Panc1 (cell line): ENCODE measurements at places on chromosomes 2 and 18.
A peak's percentile ranks its signal among the peaks of the same experiment; 100 is the strongest.

DNA sequence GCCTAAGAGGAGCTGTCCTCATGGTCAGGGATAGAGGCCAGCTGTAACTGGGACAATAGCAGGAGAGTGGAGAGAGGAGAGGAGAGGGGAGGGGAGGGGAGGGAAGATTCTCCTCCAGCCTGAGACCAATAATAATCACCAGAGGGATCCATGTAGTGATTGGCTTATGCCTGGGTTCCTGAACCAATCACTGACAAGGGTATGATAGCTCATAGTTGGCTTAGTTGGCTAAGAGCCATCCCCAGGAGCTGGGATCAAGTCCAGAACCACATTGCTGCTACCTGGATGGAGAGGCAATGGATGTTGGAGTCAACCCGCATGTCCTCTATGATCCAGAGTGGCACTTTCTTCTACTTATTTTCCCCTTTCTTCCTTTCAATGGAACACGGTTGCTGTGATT, 7.7 kb upstream of the ST8SIA5 start:
- H3K4me3 ChIP-seq = no peak overlapping the region
- no peaks in the 10 kb centered on the region for H3K27me3 ChIP-seq
- DNase-seq = no peak
- H3K27ac ChIP-seq = no peak overlapping the region
- H3K4me1 ChIP-seq = no peaks in the 10 kb centered on the region
- H3K36me3 ChIP-seq = no peaks in the 10 kb centered on the region

GRCh38 chr2:182867426-182868053, 1.1 kb upstream of the FRZB start:
- peaks cover 4% of the 10 kb centered on the region; the same call in 1 of the 2 replicates for H3K4me1 ChIP-seq
- no peaks in the 10 kb centered on the region for H3K36me3 ChIP-seq
- H3K27ac ChIP-seq = no peak overlapping the region
- peaks cover 3% of the 10 kb centered on the region; the same call in 1 of the 2 replicates for H3K27me3 ChIP-seq

DNA sequence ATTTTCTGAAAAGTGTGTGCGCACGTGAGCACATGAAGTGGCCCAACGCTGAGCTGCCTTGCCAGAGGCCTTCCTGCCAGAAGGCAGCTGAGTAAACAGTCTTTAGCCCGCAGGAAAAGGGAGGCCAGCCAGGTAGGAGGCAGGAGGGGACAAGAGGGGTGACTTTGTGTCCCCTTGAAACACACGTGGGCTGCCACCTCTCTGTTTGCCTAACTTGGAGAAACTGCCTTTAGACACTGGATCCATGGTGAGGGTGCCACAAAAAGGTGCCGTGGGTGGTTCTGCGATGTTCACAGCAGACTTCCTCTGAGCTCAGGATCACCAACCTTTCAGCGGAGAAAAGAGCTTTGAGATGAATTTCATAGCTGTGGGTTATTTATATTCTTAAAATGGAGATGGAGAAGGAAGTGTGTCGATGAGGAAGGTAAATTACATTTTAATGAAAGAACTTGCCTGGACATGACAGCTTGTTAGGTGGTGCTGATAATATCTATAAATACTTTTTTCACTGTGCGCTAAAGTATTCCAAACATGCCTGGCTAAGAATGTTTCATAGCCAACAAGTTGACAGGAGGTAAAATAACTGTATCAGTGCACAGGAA, 36.6 kb upstream of the ASB1 start:
- H3K27ac ChIP-seq = no peak overlapping the region
- H3K27me3 ChIP-seq = no peaks in the 10 kb centered on the region
- DNase-seq = no peak
- H3K4me1 ChIP-seq = peaks cover 5% of the 10 kb centered on the region; the same call in 1 of the 2 replicates

DNA sequence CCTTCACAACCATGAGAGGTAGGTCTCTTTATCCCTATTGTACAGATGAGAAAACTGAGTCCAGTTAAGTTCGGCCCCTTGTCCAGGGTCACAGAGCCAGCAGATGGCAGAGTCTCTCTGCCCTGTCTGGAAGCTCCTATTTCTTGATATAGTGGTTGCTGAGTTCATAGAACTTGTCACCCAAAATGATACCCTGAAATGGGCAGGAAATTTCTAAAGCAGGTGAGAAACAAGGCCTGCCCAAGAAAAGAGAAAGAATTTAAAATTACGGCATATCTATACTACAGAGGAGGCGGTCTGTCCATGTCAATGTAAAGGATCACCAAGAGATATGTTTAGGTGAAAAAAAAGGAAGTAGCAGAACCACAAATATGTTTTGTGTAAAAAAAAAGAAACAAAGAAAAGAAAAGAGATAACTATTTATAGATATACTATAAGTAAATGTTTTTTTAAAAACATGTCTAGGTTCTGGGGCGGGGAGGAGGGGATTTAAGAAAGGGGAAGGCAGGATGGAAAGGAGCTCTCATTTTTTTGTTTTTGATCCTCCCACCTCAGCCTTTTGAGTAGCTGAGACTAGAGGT, 39.8 kb downstream of the MYO7B start:
- H3K27ac ChIP-seq = no peak overlapping the region
- H3K27me3 ChIP-seq = no peaks in the 10 kb centered on the region
- no peak for DNase-seq
- no peak overlapping the region for H3K4me3 ChIP-seq
- H3K4me1 ChIP-seq = no peaks in the 10 kb centered on the region

DNA sequence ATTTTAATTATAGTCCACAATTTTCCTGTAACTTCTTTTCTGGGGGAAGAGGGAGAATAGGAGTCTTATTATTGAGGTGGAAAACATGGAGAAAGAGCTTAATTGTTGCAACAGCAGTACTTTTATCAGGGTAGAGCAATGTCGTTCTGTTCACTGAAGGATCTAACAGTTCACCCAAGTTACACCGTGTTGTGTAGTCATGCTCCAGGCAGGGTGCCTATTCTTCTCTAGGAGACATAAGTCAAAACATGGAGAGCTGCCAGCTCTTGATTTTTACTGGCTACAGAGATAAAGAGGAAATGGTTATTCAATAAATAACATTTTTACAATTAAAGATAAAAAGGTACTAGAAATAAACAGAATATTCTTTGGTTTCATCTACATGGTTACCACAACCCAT, 594.3 kb upstream of the NETO1 start:
- no peaks in the 10 kb centered on the region for H3K36me3 ChIP-seq
- H3K4me1 ChIP-seq = no peaks in the 10 kb centered on the region
- DNase-seq = no peak

DNA sequence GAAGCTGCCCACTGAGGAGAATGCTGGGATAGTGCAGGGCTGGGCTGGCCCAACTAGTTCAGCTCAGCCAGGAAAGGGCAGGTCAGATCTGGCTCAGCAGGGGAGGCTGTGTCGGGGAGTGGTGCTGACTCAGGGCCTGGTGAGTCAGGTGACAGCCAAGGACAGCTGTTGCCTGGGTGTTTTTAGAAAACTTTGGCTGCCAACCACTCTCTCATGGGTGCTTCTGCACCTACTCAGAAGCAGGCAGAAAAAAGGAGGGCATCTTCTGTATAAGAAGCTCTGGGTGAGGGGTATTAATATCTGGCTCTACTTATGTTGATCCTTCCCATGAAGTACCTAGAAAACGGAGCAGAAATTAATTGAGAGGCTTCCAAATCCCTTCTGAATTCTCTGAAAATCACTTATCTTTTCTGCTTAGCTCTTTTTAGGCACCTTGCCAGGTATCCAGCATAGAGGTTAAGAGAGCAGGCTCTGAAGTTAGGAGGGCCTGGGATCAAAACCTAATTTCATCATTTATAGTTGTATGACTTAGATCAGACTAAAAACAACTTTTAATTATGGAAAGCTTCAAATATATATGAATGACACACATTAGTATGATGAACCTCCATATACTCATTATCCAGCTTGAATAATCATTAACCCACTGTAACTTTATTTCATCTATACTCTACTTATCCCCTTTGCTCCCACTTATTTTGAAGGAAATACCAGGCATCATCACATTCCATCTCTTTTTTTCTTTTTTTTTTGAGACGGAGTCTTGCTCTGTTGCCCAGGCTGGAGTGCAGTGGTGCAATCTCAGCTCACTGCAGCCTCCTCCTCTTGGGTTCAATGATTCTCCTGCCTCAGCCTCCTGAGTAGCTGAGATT, 15.5 kb upstream of the RAB10 start:
- no peaks in the 10 kb centered on the region for H3K27me3 ChIP-seq
- H3K27ac ChIP-seq = peak overlapping the region; percentile 57
- DNase-seq = peak; percentile 83
- H3K4me3 ChIP-seq = no peak overlapping the region
- no peaks in the 10 kb centered on the region for H3K36me3 ChIP-seq

DNA sequence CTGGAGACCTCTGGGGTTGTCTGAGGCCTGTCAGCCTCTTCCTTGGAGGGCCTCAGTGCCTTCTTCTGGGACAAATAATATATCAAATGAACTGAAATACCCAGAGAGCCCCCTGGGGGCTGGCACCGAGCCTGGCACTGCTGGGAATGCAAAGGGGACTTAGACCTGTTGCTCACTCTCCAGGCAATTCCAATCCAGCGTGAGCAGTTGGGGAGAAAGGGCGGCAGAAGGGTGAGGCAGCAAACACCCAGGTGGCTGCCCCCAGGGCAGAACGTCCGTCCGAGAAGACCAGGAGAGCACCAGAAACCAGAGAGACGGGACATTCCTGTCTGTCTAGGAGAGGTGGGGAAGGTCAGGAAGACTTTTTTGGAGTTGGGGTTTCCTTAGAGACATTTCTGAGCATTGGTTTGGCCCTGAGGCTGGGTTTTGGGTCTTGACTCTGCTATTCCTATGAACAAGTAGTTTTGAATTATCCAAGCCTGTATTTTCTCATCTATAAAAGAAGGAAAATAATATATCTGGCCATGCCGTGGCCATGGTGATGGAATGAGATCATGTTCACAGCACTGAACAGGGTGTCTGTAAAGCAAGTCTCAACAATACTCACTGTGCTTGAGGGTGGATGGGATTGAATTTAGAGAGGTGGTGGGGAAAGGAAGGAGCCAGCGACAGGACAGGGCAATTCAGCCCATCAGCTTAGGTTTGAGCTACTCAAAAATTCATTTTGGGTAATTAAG, 44.3 kb upstream of the ZBTB7C start:
- no peaks in the 10 kb centered on the region for H3K4me1 ChIP-seq
- H3K27me3 ChIP-seq = no peaks in the 10 kb centered on the region
- no peak overlapping the region for H3K4me3 ChIP-seq
- no peaks in the 10 kb centered on the region for H3K36me3 ChIP-seq

DNA sequence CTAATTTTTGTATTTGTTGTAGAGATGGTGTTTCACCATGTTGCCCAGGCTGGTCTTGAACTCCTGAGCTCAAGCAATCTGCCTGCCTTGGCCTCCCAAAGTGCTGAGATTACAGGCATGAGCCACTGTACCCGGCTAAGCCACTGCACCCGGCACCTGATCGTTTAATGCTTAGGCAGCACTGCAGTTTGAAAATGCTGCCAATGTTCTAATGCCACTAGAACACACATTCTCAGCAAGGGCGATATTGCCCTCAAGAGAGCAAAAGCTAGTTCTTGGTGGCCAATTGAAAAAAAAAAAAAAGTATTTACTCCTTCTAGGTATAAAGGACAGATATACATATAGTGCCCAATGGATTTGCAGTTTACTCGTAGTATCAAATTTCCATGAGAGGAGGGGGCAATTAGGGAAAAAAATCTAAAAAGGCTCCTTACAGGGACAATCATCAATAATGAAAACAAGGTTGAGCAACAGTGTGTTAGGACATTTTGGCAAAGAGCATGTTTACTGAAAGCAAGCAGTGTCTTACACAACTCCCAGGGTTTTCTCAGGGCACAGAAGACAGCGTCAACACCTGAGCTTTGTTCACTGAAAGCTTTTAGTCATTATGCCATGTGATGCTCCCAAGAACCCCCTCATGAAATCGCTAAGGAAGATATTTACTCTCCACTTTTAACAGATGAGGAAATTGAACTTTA, 199.9 kb upstream of the PKDCC start:
- H3K27me3 ChIP-seq = no peaks in the 10 kb centered on the region; the same call in 1 of the 2 replicates
- no peak for DNase-seq
- no peaks in the 10 kb centered on the region for H3K4me1 ChIP-seq
- H3K4me3 ChIP-seq = no peak overlapping the region
- no peaks in the 10 kb centered on the region for H3K36me3 ChIP-seq

- no peaks in the 10 kb centered on the region for H3K36me3 ChIP-seq
- H3K4me3 ChIP-seq = no peak overlapping the region
- no peak overlapping the region for H3K27ac ChIP-seq
- no peaks in the 10 kb centered on the region for H3K4me1 ChIP-seq
- DNase-seq = no peak
These were observed 442.8 kb upstream of the SYT4 start for GRCh38 chr18:43720041-43720440.

DNA sequence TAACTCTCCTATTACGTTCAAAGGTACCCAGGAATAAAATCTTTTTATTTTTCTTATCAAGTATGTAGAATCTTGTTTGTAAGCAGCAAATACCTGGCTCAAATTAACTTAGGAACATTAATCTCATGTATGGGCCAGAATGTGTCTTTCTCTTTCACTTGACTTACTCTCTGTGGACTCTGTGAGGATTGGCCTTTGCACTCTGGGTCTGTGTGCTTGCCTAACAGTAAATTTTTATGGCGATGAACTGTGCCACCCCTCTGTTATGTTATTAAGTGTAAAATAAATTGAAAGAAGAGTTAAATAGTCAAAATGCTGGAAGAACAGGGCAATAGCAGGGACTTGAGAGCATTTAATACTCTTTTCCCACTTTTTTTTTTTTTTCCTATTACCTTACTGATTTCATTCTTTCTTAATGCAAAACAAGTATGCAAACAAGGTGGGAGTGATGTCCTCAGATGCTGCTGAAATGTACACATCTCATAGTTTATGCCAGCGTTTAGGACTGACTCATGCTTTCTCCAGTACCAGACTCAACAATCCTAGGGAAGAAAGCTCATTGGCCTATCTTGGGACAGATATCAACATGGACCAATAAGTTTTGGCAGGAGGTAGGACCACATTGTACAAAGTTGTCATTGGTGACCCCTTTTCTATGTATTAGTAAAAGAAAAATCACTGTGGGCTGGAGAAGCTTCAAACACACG, 25.5 kb downstream of the LYPD6 start:
- H3K4me3 ChIP-seq = no peak overlapping the region
- no peaks in the 10 kb centered on the region for H3K36me3 ChIP-seq
- no peak overlapping the region for H3K27ac ChIP-seq
- no peak for DNase-seq

GRCh38 chr2:186919296-186919695, 70.3 kb upstream of the ZSWIM2 start:
- no peaks in the 10 kb centered on the region for H3K4me1 ChIP-seq
- H3K27ac ChIP-seq = no peak overlapping the region
- no peaks in the 10 kb centered on the region for H3K27me3 ChIP-seq
- H3K4me3 ChIP-seq = no peak overlapping the region
- no peaks in the 10 kb centered on the region for H3K36me3 ChIP-seq
